ENCODE measurements at places on chromosomes 6 and 20. TPM values are rescaled to one million over a fixed set of nuclear protein-coding genes. Genes with fewer than 3 reads are reported as not detected.

The MYLK2 gene
- total RNA-seq = not detected

The DEFB115 gene
- total RNA-seq = not detected

DNA sequence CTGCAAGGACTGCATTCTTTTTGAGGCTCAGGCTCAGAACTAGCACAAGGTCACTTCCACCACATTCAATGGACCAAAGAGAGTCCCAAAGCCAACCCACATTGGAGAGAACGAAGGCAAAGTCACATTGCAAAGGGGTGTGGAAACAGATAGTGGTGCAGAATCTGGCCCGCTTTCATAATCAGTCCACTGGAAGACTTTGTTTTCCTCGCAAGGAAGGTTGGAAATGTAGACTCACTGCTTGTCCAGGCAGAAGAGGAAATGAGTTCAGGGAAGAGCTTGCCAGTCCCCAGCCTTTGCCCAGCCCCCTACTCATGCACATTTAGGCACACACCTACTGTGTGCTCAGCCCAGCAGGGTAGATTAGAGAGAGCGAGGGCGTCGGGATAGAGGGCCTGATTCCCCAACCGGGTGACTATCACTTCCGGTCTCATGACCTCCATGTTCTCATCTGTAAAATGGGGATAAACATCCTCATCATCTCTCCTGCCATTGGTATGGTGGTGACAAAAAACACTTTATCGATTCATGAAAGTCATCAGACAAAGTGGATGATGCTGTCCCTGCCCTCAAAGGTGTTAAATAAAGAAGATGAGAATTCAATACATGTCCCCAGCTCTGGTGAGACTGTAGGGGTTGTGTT is 24.3 kb upstream of the CCN5 start:
- H3K27ac ChIP-seq = peak overlapping the region; percentile 94
- no peak for DNase-seq
- no peaks in the 10 kb centered on the region for H3K36me3 ChIP-seq
- no peaks in the 10 kb centered on the region for H3K27me3 ChIP-seq
- H3K4me1 ChIP-seq = peaks cover 46% of the 10 kb centered on the region

- no peak overlapping the region for H3K27ac ChIP-seq
- H3K4me1 ChIP-seq = no peaks in the 10 kb centered on the region
- no peak overlapping the region for H3K4me3 ChIP-seq
- no peak for DNase-seq
Observed at GRCh38 chr20:3014662-3015061, 28.8 kb upstream of the GNRH2 start.

- DNase-seq = no peak
- no peaks in the 10 kb centered on the region for H3K27me3 ChIP-seq
- H3K4me1 ChIP-seq = no peaks in the 10 kb centered on the region
- H3K27ac ChIP-seq = no peak overlapping the region
Observed at GRCh38 chr6:166934174-166934573, 22.2 kb downstream of the RNASET2 start.

- H3K4me1 ChIP-seq = no peaks in the 10 kb centered on the region
- DNase-seq = no peak
- H3K4me3 ChIP-seq = no peak overlapping the region
- no peak overlapping the region for H3K27ac ChIP-seq
- no peaks in the 10 kb centered on the region for H3K36me3 ChIP-seq
Observed at GRCh38 chr6:134034961-134035822, 17.2 kb downstream of the SLC2A12 start.

- no peaks in the 10 kb centered on the region for H3K36me3 ChIP-seq
- no peaks in the 10 kb centered on the region for H3K27me3 ChIP-seq
- H3K4me1 ChIP-seq = no peaks in the 10 kb centered on the region
- no peak overlapping the region for H3K4me3 ChIP-seq
- no peak overlapping the region for H3K27ac ChIP-seq
Observed at GRCh38 chr20:43916881-43917371, 2.3 kb downstream of the TOX2 start.

Measured in ascending aorta (tissue), 2 donors.